ENCODE measurements at places on chromosomes 5 and 9. TPM values are rescaled to one million over a fixed set of nuclear protein-coding genes. Genes with fewer than 3 reads are reported as not detected.

Gene GABRA6
- total RNA-seq: not detected

Gene CD72
- total RNA-seq: 0.60 TPM

Gene FOXD1
- total RNA-seq: 7.3 TPM

Gene EQTN
- not detected for total RNA-seq

Gene IFNK
- not detected for total RNA-seq

- peak; percentile 97 for DNase-seq
Observed at GRCh38 chr5:151612689-151613427, 21.7 kb upstream of the FAT2 start.

DNA sequence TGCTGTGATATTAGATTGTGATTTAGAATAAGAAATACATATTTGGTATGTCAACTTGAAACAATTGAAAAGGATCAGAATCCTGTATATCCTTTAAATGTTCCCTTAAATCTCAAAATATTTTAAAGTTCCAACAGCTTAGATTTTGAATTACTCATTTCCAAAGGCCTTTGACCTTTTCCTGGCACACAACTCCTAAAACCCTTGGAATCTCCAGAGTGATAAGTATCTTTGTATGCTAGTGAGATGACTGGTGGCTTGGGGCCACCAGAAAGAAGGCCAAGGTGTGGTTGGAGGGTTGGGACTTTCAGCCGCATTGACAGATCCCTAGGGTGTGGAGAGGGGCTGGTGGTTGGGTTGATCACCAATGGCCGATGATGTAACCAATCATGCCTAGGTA lies 104.7 kb downstream of the YIPF5 start:
- DNase-seq: no peak

GRCh38 chr9:28332648-28333047 lies 759.4 kb upstream of the C9orf72 start:
- no peak for DNase-seq

GRCh38 chr5:96381526-96381925 lies 51.5 kb downstream of the PCSK1 start:
- peak; percentile 21 for DNase-seq
